ENCODE measurements at places on chromosomes 4 and X.
A peak's percentile ranks its signal among the peaks of the same experiment; 100 is the strongest.

- DNase-seq: no peak
These were observed 225.2 kb upstream of the DKK2 start for GRCh38 chr4:107261241-107261874.

DNA sequence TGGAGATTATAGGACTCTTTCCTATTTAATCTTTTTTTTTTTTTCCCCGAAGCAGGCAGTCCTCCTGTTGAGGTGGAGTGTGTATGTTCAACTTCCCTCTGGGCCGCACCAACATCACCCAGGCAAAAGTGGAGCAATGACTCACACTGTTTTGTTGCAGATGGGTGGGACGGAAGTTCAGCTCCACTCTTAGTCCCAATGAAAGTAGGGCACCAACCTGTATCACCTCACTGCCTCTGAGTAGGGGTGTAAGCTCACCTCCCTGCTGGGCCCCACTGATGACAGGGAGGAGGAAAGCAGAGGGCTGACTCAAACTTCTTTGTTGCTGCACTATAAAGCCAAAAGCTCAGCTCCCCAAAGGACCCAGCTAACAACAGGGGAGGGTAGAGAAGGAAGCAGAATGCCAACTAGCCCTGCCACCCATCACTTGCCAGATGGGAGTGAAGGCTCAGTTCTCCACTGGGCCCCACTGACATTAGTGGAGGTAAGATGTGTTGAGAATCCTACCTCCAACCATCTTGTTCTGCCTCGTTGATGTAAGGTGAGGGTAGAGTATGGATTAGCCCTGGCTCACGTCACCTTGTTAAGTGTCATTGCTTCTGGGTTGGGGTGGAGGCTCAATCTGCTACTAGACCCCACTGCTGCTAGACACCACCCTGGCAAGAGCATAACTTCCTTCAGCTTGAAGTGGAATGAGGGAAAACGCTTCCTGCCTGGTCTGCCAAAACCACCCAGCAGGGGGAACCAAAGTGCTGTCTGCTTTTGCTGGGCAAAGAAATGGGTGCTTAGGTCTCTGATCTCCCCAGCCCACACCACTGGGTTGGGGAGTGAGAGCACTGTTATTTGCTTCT lies 14.1 kb downstream of the RPS6KA3 start:
- peak; percentile 0 for DNase-seq

GRCh38 chr4:128974136-128974581 lies 119.2 kb downstream of the SCLT1 start:
- no peak for DNase-seq

- DNase-seq: no peak
These were observed 163.9 kb downstream of the HS3ST1 start for GRCh38 chr4:11264841-11265240.

DNA sequence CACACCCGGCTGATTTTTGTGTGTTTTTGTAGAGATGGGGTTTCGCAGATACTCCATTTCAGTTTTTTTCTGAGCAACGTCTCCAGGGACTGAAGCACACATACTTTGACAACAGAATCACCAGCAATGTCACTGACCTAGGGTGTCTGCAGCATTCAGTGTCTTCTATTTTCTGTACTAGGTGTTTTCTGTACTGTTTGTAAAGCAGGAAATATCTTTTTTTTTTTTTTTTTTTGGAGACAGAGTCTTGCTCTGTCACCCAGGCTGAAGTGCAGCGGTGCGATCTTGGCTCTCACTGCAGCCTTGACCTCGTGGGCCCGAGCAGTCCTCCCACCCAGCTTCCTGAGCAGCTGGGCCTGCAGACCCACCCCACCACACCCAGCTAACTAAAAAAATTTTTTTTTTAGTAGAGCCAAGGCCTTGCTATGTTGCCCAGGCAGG lies 8.9 kb downstream of the ADD1 start:
- DNase-seq: no peak

DNA sequence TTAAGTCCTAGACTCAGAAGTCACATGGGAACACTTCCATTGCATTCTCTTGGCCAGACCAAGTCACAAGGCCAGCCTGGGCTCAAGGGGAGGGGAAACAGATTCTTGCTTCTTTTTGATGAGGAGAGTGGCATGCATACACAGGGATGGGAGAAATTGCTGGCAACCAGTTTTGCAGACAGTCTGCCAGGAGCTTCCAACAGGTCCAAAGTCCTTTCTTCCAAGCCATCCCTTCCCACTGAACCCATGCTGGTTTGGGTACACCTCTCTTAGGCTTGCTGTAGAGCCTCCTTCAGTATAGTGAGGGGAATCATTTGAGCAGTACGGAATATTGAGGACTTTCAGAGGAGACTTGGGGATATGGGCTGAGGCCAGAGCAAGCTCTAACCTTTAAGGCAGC lies 267.8 kb downstream of the BCOR start:
- DNase-seq: no peak

GRCh38 chr4:10803713-10804343 lies 119.3 kb upstream of the CLNK start:
- DNase-seq: no peak
